ENCODE measurements at places on chromosomes 4 and X. TPM values are rescaled to one million over a fixed set of nuclear protein-coding genes. Genes with fewer than 3 reads are reported as not detected.

GRCh38 chr4:106369456-106370060 lies 980 bp upstream of the GIMD1 start:
- H3K4me3 ChIP-seq = no peak overlapping the region
- no peaks in the 10 kb centered on the region for H3K36me3 ChIP-seq
- DNase-seq = no peak

- peaks cover 50% of the 10 kb centered on the region for H3K36me3 ChIP-seq
- peaks cover 83% of the 10 kb centered on the region for H3K4me1 ChIP-seq
- H3K27me3 ChIP-seq = no peaks in the 10 kb centered on the region
- H3K4me3 ChIP-seq = no peak overlapping the region
- DNase-seq = no peak
- H3K27ac ChIP-seq = peak overlapping the region; percentile 70
These were observed 70.5 kb downstream of the HADH start for GRCh38 chr4:108060164-108060563.

GRCh38 chr4:138438608-138439007 lies 196.5 kb upstream of the SLC7A11 start:
- no peak overlapping the region for H3K27ac ChIP-seq
- no peaks in the 10 kb centered on the region for H3K4me1 ChIP-seq
- no peak for DNase-seq
- no peaks in the 10 kb centered on the region for H3K27me3 ChIP-seq
- no peaks in the 10 kb centered on the region for H3K36me3 ChIP-seq

DNA sequence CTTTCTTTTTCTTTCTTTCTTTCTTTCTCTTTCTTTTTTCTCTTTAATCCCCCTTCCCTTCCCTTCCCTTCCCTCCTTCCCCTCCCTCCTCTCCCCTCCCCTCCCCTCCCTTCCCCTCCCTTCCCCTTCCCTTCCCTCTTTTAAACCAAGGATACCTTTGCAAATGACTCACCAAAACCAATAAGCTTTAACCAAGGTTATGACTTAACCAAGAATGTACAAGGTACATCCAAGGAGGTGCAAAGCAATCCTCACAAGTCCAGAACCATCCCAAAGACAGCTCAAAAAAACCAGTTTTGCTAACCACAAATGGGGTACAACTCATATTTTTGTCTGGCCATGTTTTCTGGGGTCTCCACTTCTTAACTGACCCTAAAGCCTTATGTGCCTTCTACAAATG lies 174.7 kb upstream of the PPP1R2C start:
- no peaks in the 10 kb centered on the region for H3K27me3 ChIP-seq
- peaks cover 19% of the 10 kb centered on the region for H3K36me3 ChIP-seq
- H3K27ac ChIP-seq = no peak overlapping the region

GRCh38 chrX:134158821-134159512 lies 78.0 kb upstream of the CCDC160 start:
- no peaks in the 10 kb centered on the region for H3K27me3 ChIP-seq
- no peak overlapping the region for H3K27ac ChIP-seq
- no peak for DNase-seq
- H3K4me3 ChIP-seq = no peak overlapping the region

DNA sequence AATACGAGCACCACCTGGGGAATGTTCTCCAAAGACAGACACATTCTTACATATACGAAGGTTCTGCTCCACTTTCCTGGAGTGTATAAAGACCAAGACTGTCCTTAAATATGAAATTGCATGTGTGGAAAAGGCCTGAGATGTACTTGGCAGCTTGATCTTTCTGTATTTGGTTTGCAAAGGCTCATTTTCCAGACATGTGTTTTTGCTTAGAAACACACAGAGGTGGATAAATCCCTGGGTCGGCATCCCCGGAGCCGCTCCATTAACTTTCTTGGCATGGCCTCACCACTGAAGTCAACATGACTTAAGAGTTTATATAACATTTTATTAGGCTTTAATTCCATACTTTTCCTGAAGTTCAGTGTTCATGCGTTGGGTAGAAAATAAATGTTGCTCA lies 239.4 kb downstream of the LDB2 start:
- no peak overlapping the region for H3K27ac ChIP-seq
- H3K4me3 ChIP-seq = no peak overlapping the region
- H3K36me3 ChIP-seq = no peaks in the 10 kb centered on the region
- H3K4me1 ChIP-seq = no peaks in the 10 kb centered on the region
- no peaks in the 10 kb centered on the region for H3K27me3 ChIP-seq

GRCh38 chrX:76148753-76149152 lies 24.1 kb upstream of the PBDC1 start:
- H3K4me3 ChIP-seq = peak overlapping the region; percentile 72
- H3K4me1 ChIP-seq = peaks cover 12% of the 10 kb centered on the region

DNA sequence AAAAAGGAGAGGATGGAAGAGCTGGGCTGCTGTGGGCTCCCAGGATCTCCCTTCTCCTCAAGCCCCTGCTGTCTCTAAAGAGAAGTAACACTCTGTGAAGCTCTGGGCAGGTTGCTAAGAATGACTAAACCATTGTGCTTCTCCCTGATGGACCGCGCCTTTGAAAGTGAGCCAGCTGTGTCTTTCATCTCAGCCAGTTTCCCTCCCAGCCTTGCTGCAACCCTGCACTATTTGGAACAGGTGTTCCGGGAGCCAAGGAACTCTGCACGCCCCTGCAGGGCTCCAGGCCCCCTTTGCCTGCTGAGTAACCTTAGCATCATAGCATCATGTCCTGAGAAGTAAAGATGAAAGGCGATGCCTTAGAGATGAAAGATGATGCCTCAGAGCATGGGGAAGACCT lies 39.7 kb downstream of the SMIM20 start:
- no peak overlapping the region for H3K4me3 ChIP-seq
- no peaks in the 10 kb centered on the region for H3K36me3 ChIP-seq
- H3K27ac ChIP-seq = no peak overlapping the region
- peaks cover 31% of the 10 kb centered on the region for H3K27me3 ChIP-seq

- no peaks in the 10 kb centered on the region for H3K4me1 ChIP-seq
- no peak overlapping the region for H3K27ac ChIP-seq
- H3K36me3 ChIP-seq = no peaks in the 10 kb centered on the region
- H3K4me3 ChIP-seq = no peak overlapping the region
- H3K27me3 ChIP-seq = peaks cover 8% of the 10 kb centered on the region
These were observed 84.0 kb upstream of the TBC1D9 start for GRCh38 chr4:140839888-140840790.

DNA sequence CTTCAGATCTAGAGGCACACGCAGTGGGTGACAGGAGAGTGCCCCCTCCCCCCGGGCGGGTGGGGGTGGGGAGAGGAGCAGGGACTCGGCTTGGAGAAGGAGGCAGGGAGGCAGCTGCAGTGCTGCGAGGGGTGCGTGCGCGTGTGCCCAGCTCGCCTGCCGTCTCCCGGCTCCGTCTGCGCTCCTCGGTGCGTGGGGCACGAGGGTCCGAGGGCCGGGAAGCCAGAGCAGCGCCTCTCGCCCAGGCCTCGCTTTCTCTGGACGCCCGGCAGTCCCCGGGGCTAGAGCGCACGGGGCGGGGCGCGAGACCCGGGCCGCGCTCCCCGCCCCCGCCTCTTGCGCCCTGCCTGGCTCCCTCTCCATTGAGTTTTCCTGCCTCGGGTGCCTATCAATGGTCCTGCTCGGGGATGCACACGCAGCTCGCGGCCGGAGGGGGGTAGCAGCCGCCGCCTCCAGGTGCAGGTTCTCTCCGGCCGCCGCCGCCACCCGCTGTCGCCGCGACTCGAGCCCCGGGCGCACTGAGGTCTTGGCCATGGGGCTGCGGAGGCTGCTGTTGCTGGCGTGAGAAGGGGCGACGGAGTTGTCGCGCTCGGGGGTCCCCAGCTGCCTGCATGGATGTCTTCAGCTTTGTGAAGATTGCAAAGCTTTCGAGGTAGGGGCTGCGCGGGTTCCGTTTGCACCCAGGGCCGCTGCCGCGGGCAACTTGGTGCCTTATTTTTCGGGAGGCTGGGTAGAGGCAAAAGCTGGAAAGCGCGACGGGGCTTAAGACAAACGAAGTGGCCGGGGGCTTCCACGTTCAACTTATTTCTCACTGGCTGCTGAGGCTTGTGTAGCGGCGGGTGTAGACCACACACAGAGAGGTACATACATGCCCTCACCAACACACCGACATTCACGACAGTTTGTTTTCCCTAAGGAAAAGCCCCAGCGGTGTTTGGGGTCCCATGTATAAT lies at the start of gene FRMPD4:
Gene FRMPD4 (plus strand): TSS at position 113 of the 953 bp plus-strand sequence. CDS start 499 bp downstream, at position 612.
- peaks cover 3% of the 10 kb centered on the region for H3K4me1 ChIP-seq
- no peak within 1 kb of the TSS for H3K27ac ChIP-seq
- no peak for DNase-seq
- peaks cover 38% of the 10 kb centered on the region for H3K27me3 ChIP-seq
- no peak within 1 kb of the TSS for H3K4me3 ChIP-seq

GRCh38 chr4:2814627-2815270 lies 21.9 kb downstream of the SH3BP2 start:
- no peak for DNase-seq
- H3K4me1 ChIP-seq = peaks cover 51% of the 10 kb centered on the region
- H3K36me3 ChIP-seq = peaks cover 41% of the 10 kb centered on the region
- no peak overlapping the region for H3K27ac ChIP-seq
- H3K4me3 ChIP-seq = peak overlapping the region; percentile 94
- H3K27me3 ChIP-seq = no peaks in the 10 kb centered on the region

DNA sequence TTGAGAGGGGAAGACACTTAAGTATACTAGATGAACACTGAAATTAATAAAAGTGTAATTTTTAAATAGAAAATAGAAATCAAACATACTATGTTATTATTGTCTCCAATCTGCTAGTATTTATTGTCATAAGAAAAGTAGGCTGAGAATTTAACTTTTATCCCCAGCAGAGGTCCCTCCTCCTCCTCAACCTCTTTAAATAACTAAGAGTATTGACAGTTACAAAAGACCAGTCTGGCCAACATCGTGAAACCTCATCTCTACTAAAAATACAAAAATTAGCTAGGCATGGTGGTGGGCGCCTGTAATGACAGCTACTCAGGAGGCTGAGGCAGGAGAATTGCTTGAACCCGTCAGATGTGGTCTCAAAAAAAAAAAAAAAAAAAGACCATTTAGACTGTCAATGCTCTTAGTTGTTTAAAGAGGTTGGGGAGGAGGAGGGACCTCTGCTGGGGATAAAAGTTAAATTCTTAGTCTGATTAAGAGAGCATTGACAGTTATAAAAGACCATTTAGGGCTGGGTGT lies 4.2 kb downstream of the SLC30A9 start:
- H3K27me3 ChIP-seq = no peaks in the 10 kb centered on the region
- no peak for DNase-seq
- no peak overlapping the region for H3K4me3 ChIP-seq
- peaks cover 13% of the 10 kb centered on the region for H3K36me3 ChIP-seq

Gene RCHY1
- total RNA-seq = 32.4 TPM

Gene ETDB
- total RNA-seq = not detected

Gene HS3ST1
- total RNA-seq = 0.04 TPM

Gene STBD1
- 0.20 TPM for total RNA-seq

Gene TLR3
- total RNA-seq = not detected

Gene VCX
- total RNA-seq = not detected

Gene ESX1
- not detected for total RNA-seq
